Effector CD4-positive, alpha-beta T cell (primary cell): ENCODE measurements at places on chromosomes 2 and 18.

GRCh38 chr2:14189929-14190328 is 442.6 kb upstream of the LRATD1 start:
- no peak for DNase-seq

GRCh38 chr2:235634435-235635158 is 140.8 kb downstream of the AGAP1 start:
- DNase-seq: no peak

DNA sequence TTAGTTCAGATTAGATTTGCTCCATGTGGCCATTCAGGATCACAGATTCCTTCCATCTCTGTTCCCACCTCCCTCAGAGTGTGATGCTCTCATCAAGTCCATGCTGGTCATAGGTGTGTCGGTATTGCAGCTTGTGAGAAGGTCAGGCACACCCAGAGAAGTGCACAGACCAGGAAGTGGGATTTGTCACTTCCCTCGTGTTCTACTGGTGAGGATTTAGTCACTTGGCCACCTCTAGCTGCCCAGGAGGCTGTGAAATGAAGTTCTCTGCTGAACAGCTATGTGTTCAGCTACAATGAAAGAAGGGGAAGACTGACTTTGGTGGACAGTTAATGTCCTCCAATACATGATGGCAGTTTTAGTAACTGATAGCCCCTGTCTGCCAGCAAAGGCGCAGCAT is 3.5 kb upstream of the LANCL1 start:
- no peak for DNase-seq

GRCh38 chr18:49013961-49014604 is 63.3 kb upstream of the SMAD7 start:
- no peak for DNase-seq

- no peak for DNase-seq
Observed at GRCh38 chr2:216555274-216555673, 56.6 kb downstream of the RPL37A start.

DNA sequence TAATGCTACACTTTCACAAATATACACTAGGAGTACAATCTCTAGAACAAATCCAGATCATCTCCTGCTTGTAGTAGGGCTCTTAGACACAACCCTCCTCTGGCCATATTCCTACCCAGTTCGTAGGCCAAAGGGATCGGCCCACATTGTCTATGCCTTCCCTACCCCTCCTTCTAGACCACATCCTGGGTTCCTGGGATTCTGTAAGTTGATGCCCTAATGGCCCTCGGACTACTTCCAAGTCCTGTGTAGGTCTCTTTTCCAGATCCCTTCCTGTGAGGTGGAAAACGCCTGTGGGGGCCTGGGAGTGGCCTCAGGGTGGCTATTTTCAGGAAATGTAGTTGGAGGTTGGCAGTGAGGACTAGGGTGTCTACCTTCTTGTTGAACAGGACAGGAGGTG is 289.7 kb downstream of the ZNF385B start:
- no peak for DNase-seq

DNA sequence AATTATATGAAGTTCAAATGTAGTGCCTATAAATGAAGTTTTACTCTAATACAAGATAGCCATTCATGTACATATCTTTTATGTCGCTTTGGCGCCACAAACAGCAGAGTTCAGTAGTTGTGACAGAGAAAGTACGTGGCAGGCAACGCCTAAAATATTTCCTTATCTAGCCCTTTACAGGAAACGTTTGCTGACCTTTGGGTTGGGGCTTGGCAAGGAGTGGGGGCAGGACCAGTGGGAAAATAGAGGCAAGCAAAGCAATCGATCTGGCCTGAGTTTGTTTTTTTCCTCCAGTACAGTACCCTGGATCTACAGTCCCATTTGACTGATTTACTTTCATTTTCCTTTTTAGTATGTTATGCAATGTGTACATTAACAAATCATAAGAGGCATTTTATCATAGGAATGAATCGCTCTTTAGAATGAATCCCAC is 13.1 kb downstream of the CCDC68 start:
- no peak for DNase-seq

GRCh38 chr18:74171910-74172606 is 23.7 kb downstream of the TIMM21 start:
- DNase-seq: no peak

- DNase-seq: no peak
Observed at GRCh38 chr18:74316257-74317170, 875 bp downstream of the C18orf63 start.

GRCh38 chr2:206001912-206002311 is 84.1 kb downstream of the INO80D start:
- no peak for DNase-seq

- no peak for DNase-seq
Observed at GRCh38 chr2:105470979-105471378, 72.1 kb upstream of the FHL2 start.

- no peak for DNase-seq
Observed at GRCh38 chr2:146457221-146457620, 1387.6 kb upstream of the ACVR2A start.

DNA sequence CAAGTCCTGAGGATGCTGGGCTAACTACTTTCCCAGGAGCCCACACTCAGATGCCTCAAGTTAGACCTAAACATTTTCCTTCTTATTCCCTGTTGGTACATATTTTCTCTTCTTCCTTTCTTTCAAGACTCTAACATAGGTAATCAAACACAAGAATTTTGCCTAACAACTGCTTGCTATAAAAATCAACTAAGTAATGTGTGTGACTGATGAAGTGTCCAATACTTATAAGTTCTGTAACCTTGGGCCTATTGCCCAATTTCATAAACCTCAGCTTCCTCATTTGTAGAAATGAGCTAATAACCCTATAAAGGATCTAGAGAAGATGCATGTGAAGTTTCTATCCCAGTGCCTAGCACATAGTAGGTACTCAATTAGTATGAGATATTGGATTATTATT is 31.6 kb upstream of the PIK3C3 start:
- no peak for DNase-seq

GRCh38 chr2:60888853-60889252 is 7.5 kb downstream of the REL start:
- DNase-seq: no peak

DNA sequence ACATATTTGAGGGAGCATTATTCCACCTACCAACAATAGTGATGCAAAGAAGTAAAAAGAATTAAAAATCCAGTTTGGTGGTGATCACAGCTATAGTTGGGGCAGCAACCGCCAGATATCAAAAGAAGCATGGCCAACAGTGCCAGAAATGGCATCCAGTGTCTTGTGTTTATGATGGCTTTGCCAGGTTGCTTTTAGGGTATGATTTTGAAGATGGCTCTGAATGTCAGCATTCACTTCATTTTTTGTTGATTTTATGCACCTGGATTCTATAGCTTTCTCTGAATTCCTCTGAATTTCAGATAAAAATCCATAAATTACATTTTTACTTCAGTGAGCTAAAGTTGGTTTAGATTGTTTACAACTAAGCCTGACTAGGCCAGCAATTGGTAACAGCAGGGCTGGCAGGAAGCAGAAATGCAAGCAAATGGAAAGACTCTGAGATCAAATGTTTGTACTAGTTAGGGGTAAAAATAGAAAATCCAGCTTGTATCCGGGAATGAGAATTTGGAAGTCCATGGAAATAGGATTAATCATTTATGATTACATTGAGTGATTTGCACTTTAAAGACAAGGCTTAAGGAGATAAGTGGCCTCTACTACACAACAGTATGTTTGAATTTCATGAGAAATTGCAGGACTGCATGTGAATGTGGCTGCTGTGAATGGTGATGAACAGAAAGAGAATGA is 40.4 kb downstream of the COL3A1 start:
- DNase-seq: no peak

DNA sequence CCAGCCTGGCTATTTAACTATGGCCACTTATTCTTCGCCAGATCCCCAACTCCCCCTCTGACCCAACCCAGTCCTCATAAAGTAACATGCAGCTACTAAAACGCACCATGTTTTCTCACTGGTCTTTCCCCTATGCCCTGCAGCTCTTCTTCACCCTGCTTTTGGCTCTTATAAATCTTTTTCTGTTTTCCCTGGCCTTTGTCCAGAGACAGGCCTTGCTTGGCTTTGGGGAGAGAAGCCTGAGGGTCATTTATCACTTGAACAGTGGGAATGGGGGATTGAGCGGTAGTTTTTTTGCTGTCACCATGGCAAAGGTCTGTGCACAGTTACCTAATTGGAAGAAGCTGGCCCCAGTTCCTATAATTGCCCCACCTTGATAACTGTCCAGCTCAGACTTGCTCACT is 202.9 kb upstream of the NT5C1B start:
- DNase-seq: no peak

DNA sequence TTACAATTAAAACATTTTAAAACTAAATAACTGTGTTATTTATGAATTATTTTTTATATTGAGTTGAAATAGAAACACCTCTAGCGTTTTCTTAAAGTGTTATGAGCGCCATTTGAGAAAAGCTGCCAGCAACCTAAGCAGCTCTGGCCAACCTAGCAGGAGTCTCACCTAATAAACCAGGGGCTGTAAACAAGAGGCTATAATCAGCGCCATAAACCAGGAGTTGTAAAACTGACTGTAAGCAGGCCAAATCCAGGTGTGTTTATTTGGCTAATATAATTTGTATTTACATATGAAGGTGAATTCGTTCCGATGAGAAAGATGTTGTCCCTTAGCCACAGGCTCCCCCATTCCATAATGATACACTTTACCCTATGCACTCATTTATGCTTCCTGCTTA is 34.7 kb downstream of the LRRTM1 start:
- DNase-seq: no peak

DNA sequence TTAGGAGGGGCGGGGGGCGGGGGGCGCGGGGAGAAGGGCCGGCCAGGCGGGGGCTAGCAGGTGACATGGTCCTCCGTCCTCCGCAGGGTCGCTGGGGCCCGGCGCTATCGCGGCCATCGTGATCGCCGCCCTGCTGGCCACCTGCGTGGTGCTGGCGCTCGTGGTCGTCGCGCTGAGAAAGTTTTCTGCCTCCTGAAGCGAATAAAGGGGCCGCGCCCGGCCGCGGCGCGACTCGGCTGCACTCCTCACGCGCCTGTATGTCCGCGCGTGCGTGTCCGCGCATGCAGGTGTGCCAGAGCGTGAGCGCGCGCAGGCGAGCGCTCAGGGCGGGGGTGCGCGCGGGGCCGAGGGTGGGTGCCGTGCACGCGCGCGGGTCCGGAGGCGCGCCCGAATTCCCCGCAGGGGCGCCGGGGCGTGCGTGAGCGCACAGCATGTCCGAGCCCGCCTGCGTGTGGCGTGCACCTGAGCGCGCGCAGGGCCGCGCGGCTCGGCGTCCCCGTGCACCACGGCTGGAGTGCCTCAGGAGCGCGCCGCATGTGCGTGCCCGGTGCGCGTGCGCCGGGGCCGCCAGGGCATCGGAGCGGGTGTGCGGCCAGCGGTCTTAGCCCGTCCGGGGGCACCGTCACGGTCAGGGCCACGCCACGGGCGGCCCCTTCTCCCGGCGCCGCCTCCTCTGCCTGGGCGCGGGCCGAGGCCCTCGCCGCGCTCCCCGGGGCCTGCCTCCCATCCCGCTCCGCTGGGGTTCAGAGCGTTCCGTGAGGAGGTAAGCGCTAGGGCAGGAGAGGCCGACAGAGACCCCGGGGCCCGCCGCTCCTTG is 6.3 kb downstream of the SNORC start:
- DNase-seq: no peak
